ENCODE measurements at places on chromosomes 1 and 21.

GRCh38 chr1:78839704-78840277 is 166.7 kb downstream of the ADGRL4 start:
- peak; percentile 57 for DNase-seq

- DNase-seq = no peak
Observed at GRCh38 chr21:32253215-32253641, 25.6 kb downstream of the MIS18A start.

GRCh38 chr1:80211691-80212380 is 1205.3 kb upstream of the ADGRL4 start:
- DNase-seq = no peak

DNA sequence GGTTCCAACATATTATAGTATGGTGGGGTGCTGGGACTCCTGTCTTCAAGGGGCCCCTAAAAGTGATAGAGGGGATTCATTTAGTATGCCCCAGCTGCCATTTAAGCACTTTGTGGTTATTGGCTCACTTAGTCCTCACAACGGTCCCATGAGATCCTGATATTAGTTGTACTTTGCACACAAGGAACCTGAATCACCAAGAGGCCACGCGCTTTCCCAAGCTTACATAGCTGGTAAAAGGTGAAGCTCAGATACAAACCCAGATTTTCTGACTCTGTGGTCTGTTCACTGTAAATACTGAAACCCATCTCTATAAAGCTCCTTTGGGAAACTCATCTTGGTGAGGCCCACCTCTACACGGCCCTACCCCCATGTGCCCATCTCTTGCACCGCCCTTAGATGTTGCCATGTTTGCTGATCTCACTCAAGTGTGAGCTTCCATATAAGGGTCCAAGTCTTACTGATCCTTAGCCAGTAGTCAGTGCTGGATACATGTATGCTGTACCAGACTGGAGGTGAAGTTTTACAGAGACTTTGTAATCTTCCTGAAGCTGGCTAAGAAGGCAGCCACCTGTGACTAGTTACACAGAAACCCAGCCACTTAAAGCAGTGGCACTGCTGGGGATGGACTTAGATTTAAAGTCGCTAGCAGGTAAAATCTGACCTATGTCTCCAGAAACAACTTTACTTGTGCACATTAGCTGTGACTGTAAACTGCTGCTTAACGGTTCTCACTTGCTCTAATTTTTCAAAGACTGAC is 124.4 kb upstream of the HOOK1 start:
- DNase-seq = no peak

GRCh38 chr21:34202553-34203372 is 129.4 kb downstream of the MRPS6 start:
- DNase-seq = no peak

DNA sequence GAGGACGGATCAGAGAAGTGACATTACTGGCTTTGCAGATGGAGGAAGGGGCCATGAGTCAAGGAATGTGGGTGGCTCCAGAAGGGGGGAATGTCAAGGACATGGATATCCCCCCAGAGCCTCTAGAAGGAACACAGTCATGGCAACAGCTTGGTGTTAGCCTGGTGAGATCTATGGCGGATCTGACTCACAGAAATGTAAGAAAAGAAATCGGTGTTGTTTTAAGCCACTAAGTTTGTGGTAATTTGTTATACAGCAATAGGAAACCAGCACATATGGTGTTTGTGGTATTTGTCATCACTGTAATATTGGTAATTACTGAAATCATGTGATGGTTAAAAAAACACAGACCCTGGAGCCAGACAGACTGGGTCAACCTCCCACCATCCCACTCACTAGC is 236.2 kb downstream of the SETD4 start:
- DNase-seq = no peak

GRCh38 chr1:35708441-35708921 is 10.2 kb downstream of the C1orf216 start:
- no peak for DNase-seq

GRCh38 chr1:187009320-187009719 is 180.6 kb downstream of the PLA2G4A start:
- DNase-seq = no peak

- DNase-seq = no peak
Observed at GRCh38 chr1:37037690-37038089, 3.4 kb upstream of the GRIK3 start.

GRCh38 chr21:41233916-41234315 is 66.0 kb downstream of the BACE2 start:
- no peak for DNase-seq

DNA sequence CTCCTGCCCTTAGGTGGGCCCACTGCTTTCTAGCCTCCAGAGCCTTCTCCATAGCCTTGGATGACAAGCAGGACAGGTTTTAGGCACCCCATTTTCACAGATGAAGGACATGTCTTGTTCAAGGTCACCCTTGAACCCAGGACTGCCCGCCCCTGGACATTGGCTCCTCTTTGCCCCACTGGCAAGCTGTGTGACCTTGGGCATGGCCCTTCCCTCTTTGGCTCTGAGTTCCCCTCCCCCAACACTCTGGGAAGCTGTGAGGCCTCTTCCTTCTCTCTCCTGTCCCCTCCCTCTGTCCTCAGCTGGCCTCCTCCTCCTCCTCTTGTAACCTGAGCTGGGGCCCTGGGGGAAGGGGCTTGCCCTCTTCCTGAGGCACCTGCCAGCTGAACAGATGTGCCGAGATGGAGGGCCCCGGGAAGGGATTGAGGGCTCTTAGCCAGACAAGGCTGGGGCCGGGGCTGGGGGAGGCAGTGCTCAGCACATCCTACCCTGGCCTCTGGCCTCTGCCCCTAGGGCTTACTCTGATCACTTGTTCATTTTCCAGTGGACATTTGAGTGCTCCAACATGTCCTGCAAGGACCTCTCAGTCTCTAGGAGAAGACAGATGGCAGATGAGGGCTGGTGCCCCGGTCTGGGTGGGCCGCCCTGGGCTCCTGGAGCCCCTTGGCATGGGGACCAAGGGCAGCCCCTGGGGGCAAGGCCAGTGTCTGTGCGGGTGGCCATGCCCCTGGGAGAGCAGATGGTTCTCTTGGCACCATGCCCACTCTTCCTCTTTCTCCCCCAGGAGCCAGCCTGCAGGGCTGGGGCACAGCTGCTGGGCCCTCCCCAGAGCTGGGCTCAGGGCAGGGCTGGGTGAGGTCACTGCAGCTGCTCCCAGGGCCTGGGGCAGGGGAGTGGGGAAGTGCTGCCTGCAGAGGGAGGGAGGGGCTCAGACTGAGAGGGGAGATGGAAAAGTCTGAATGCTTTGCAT is 10.7 kb downstream of the FOXO6 start:
- no peak for DNase-seq

- DNase-seq = peak; percentile 11
Observed at GRCh38 chr1:159196543-159196942, 8.1 kb upstream of the ACKR1 start.

GRCh38 chr1:25355841-25356395 is 17.8 kb downstream of the TMEM50A start:
- DNase-seq = peak; percentile 20

- peak; percentile 76 for DNase-seq
Observed at GRCh38 chr1:12619792-12620487, 1.9 kb upstream of the DHRS3 start.

- DNase-seq = no peak
Observed at GRCh38 chr1:210516697-210517459, 188.2 kb downstream of the HHAT start.

DNA sequence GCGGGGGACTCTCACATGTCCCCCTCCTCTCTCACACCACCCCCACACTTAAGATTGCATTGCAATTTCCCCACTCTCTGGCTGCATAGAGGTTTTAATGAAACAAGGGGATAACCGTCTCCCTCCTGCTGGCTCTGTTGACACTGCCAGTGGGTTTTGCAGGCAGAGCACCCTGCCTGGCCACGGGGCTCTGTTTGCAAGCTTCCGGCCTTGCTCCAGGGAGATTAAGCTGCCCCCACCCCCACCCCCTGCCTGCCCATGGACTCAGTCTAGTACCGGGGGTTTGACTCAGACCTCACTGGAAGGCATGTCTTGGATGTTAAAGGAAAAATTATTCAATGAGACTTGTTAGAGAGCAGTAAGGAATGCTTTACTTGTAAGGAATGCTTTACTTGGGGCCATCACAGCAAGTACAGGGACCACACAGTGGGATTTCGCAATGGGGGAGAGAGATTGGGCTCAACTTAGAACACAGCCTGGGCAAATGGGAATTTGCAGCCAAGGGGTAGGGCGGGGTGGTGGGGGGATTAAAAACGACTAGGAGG is 101.0 kb downstream of the AJAP1 start:
- no peak for DNase-seq

DNA sequence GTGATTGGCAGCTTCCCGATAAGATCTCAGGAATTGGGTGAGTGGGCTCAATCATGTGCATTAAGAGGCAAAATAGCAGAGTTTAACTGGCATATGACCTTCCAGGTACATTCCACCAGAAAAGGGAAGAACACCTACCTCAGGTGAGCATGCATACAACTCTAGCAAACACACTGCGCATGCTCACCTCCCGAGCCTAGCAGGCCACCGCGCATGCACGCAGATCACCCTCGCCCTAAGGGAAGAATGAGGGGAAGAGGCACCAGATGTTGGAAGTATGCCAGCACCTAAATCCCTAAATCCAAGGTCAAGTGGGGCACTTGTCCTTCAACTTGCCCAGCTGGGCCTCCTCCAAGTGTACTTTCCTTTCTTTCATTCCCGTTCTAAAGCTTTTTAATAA is 23.6 kb upstream of the CBR3 start:
- DNase-seq = no peak

GRCh38 chr1:41920658-41921057 is 1.9 kb upstream of the HIVEP3 start:
- DNase-seq = no peak

DNA sequence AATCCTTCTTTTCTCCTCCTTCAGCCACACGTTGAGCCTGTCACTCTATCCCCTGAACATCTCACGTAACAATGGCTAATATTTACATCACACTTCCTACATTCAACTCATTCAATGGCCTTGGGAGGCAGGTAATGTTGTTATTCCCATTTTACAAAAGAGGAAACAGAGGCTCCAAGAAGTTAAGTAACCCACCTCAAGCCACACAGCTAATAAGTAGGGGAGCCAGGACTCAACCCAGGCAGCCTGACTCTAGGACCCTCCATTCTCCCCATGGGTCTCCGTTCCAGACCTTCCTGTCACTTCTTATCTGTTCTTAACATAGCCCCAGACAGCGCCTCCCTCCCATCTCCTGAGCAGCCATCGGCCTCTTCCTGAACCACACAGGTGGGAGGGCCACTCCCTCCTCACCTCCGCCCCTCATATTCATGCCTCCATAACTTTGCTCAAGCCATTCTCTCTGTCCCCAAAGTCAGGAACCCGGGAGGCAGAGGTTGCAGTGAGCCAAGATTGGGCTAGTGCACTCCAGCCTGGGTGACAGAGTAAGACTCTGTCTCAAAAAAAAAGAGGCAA is 2.2 kb downstream of the PADI4 start:
- no peak for DNase-seq

DNA sequence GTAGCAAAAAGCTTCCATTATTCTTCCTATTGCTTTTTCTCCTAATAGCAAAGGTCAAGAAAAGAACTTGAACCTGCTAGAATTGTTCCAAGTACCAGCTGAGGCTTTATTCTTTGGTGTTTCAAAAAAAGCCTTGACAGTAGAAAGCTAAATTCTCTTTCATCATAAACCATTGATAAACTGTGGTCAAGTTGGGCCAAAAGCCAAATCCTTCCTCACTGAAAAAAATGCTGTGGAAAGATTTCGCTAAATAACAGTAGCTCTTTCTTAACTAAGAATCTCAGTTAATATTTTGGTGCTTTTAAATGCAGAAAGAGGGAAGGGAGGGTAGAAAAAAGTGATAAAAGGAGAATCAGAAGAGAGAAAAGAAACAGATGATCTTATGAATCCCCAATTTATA is 14.0 kb upstream of the JAM2 start:
- no peak for DNase-seq

- no peak for DNase-seq
Observed at GRCh38 chr1:223496883-223497282, 103.7 kb downstream of the CCDC185 start.

DNA sequence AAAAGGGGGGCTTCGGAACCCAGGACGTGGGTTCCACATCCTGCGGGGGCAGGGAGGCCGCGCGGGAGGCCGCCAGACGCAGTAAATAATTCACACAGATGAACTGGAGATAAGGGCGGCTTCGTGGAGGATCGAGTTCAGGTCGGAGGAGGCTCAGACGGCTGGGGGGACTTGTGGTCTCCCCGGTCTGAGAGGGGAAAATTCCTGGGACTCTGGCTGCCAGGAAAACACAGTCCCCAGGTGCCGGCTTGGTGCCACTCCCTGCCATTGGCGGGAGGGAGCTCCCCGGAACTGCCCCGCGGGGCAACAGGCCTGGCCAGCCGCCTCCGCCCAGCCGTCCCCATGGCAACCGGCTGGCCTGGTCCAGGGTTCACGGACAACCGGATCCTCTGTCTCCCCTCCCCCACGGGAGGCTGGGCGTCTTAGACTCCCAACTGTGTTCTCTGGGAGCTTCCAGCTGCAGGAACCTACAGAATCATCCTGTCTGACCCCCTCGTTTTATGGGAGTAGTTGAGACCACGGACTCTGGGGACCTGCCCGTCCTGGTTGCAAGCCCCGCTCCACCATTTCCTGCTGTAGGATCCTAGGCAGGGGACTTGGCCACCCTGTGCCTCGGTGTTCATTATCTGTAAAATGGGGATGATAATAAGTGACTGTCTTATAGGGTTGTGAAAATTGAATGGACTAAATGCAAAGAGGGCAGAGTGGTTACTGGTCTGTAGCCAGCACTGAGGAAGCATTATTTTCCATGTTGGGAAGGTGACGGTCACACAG is 9.6 kb downstream of the CAMK2N1 start:
- peak; percentile 15 for DNase-seq

DNA sequence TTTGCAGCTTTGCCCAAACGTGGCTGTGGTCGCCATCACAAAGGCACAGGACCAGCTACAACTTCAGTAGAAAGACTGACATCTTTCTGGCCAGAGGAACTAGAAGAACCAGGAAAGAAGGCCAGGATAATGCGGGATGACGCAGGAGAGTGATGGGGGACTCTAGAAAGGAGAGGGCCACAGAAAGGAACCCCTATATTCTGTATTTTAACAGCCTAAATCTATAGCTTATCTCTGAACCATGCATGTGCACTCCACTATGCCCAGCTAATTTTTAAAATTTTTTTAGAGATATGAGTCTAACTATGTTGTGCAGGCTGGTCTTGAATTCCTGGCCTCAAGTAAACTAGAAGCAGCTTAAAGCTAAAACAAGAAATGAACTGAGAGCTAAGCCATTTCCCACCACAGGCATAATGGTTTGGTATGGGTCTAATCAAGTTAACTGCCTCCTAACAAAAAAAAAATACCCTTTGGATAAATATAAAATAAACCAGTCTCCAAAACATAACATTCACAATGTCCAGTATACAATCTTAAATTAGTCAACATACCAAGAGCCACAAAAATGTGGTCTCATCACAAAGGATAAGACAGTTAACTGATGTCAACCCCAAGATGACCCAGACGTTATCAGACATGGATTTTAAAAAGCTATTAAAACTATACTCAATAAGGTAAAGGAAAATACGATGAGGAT is 18.0 kb downstream of the LTN1 start:
- no peak for DNase-seq

GRCh38 chr1:99527078-99527477 is 118.8 kb upstream of the PALMD start:
- no peak for DNase-seq
